ENCODE measurements at places on chromosomes 6 and 20.

- no peak for DNase-seq
Observed at GRCh38 chr6:100512203-100512862, 47.6 kb upstream of the SIM1 start.

DNA sequence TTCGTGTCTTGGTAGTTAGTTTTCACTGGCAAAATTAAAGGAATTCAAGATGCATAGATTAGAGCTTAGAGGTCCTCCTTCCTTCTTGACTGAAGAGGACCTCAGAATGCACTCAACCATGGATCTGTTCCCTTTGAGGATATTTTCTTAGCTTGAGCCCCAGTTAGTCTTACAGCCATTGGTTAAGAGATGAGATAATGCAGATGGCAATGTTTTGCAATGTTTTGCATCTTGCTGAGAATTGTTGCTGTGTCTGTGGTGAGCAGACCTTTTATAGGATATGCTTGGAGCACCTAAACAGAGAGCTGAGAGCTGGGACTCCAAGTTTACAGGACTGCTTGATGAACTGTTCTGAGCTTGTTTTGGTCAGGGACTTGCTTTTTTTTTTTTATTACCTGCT lies 107.5 kb downstream of the TMEM170B start:
- no peak for DNase-seq

GRCh38 chr6:25834950-25835349 lies 3.1 kb upstream of the SLC17A1 start:
- DNase-seq: no peak

DNA sequence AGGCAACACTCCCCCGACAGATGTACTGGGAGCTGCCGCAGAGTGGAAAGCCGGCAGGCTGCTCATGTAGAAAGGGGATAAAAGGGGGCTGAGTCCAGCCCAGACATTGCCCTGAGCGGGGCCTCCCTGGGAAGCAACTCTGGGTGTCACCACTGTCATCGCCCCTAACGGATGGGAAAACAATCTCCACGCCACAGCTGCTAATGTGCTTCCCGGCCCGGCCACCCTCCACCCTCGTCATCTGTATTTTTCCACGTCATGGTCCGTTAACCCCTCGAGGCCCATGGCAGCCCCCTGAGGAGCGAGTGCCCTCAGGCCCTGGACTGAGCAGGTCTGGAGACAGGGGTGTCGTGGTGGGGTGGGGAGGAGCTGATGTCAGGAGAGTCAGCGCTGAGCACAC lies 227.4 kb downstream of the DLL1 start:
- no peak for DNase-seq

Measured in H7 (cell line).